Pericardium fibroblast (primary cell): ENCODE measurements at places on chromosomes 6 and 20. TPM values are rescaled to one million over a fixed set of nuclear protein-coding genes. Genes with fewer than 3 reads are reported as not detected.

SUMO4 gene
- 3.2 TPM in 1 of 2 replicates, not detected in the other for total RNA-seq

SLC17A1 gene
- total RNA-seq = not detected in 2 replicates

GNRH2 gene
- not detected in 2 replicates for total RNA-seq

MTFR2 gene
- total RNA-seq = 0.12 and 0.17 TPM in 2 replicates
